Keratinocyte (primary cell): ENCODE measurements at places on chromosomes 1 and 21.
A peak's percentile ranks its signal among the peaks of the same experiment; 100 is the strongest.

GRCh38 chr1:28494737-28495136 lies 11.1 kb upstream of the RCC1 start:
- H3K4me1 ChIP-seq: no peaks in the 10 kb centered on the region
- no peak for DNase-seq
- H3K36me3 ChIP-seq: peaks cover 18% of the 10 kb centered on the region
- H3K27me3 ChIP-seq: no peaks in the 10 kb centered on the region

- no peaks in the 10 kb centered on the region for H3K36me3 ChIP-seq
- no peak overlapping the region for H3K27ac ChIP-seq
These were observed 16.0 kb upstream of the ZBTB8B start for GRCh38 chr1:32448773-32449456.

DNA sequence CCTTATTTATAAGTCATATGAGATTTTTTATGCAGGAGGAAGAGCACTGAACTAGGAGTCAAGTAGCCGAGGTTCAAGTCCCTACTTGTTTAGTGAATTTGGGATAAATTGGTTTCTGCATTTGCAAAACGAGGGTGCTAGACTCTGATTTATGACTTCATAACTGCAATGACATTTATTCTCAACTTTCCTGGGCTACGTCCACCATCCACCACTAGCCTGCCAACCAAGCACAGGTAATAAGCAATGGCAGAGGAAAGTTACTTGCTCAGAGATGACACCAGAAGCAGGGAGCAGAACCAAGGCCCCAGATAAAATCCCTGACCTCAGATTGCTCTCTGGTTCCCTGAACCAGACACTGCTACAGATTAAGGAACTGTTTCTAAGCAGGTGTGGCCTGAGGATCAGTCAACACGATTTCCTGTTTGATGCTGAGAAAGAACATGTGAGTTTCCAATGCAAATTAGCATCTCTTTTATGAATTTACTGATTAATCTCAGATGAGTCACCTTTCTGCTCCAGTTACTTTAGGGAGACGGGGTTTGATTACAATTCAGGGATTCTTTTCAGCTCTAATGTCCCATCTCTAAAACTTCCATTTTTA lies 52.7 kb downstream of the PLPP3 start:
- H3K36me3 ChIP-seq: no peaks in the 10 kb centered on the region
- DNase-seq: no peak
- H3K27me3 ChIP-seq: no peaks in the 10 kb centered on the region
- H3K27ac ChIP-seq: no peak overlapping the region
- no peak overlapping the region for H3K4me3 ChIP-seq

- no peak overlapping the region for H3K4me3 ChIP-seq
- no peaks in the 10 kb centered on the region for H3K27me3 ChIP-seq
- no peak overlapping the region for H3K27ac ChIP-seq
- DNase-seq: no peak
These were observed 18.3 kb upstream of the EFHD2 start for GRCh38 chr1:15391366-15391765.

- no peaks in the 10 kb centered on the region for H3K27me3 ChIP-seq
- peaks cover 56% of the 10 kb centered on the region for H3K4me1 ChIP-seq
- H3K36me3 ChIP-seq: no peaks in the 10 kb centered on the region
- no peak for DNase-seq
- peak overlapping the region; percentile 24 for H3K27ac ChIP-seq
- H3K4me3 ChIP-seq: no peak overlapping the region
These were observed 64.2 kb upstream of the SMYD2 start for GRCh38 chr1:214216779-214217178.

GRCh38 chr1:65467536-65467935 lies 47.1 kb downstream of the LEPR start:
- H3K36me3 ChIP-seq: no peaks in the 10 kb centered on the region
- H3K27me3 ChIP-seq: no peaks in the 10 kb centered on the region
- no peak overlapping the region for H3K27ac ChIP-seq
- H3K4me3 ChIP-seq: no peak overlapping the region
- DNase-seq: no peak

DNA sequence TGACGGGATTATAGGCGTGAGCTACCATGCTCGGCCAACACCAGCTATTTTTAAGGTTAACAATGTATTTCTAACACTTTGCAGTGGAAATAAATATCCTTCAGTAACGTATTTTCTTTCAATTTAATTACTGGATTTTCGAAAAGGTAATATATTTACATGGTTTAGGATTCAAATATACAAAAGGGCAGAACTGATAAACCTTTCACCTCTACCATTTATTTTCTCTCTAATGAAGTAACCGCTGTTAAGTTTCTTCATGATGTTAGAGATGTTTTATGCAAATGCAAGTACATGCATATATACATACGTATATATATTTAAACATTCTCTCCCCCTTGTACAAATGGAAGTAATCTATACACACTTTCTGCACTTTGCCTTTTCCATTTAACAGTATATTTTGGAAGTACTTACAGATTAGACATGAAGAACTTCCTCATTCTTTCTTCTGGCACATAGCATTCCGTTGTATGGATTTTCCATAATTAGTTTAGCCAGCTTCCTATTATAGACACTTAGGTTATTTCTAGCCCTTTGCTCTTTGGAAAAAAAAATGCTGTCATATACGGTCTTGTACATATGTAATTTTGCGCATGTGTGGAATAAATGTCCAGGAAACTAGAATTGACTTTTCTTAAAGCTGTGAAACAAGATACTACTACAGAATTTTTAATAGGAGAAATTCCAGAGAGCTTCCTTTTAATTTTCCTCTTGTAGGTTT lies 14.9 kb upstream of the HJV start:
- no peaks in the 10 kb centered on the region for H3K27me3 ChIP-seq
- H3K4me3 ChIP-seq: peak overlapping the region; percentile 32
- peak overlapping the region; percentile 6 for H3K27ac ChIP-seq
- no peak for DNase-seq

DNA sequence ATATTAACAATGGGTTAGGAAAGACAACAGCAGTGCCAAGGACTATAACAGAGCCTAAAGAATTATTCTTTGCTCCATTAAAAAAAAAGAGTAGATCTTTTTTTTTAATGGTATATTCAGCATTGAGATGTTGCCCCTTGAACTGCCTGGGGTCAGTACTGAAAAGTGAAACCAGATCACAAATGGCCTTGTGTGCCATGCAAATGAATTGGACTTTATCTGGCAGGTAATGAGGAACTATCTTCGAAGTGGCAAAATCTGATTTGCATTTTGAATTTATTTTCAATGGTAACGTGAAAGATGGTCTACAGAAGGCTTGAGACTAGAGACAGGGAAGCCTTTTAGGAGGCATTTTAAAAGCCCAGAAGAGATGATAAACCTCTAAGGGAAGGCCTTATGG lies 21.4 kb upstream of the PKN2 start:
- no peaks in the 10 kb centered on the region for H3K27me3 ChIP-seq
- H3K4me1 ChIP-seq: peaks cover 6% of the 10 kb centered on the region
- no peak overlapping the region for H3K4me3 ChIP-seq
- no peak for DNase-seq
- H3K36me3 ChIP-seq: no peaks in the 10 kb centered on the region

DNA sequence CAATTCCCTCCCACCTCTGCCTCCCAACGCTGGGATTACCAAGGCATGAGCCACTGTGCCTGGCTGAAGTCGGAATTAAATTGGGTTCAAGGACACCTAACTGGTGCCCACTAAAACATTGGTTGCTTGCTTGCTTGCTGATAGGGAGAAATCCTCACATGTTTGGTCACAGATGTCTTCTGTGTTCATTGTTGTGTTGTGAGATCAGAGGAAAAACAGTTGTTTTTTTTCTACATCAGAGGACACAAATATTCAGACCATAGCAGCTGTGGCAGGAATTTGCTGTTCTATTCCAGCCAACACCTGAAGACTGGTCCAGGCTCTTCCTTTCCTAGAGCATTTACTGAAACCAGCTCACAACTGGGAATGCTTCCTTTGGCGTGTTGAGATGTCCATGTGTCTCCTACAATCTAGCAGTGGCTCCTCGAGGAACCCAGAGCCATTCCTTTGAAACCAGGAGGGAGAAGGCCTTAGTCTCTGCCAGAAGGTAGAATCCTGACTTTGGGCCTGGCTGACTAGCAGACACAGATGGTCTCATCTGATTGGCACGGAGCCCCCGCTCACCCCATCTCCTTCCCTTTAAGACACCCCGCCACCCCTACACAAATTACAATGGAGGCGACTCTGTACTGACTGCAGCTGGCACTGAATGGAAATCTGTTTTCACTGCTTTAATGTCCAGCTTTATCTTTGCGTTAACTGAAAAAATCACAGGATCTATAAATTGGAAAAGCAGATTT lies 24.3 kb upstream of the TRIM17 start:
- no peaks in the 10 kb centered on the region for H3K36me3 ChIP-seq
- peaks cover 6% of the 10 kb centered on the region for H3K4me1 ChIP-seq
- H3K27me3 ChIP-seq: peaks cover 48% of the 10 kb centered on the region
- DNase-seq: no peak

- H3K4me3 ChIP-seq: no peak overlapping the region
- DNase-seq: no peak
- no peaks in the 10 kb centered on the region for H3K27me3 ChIP-seq
- H3K4me1 ChIP-seq: peaks cover 9% of the 10 kb centered on the region
- H3K27ac ChIP-seq: no peak overlapping the region
These were observed 14.5 kb downstream of the PDZK1IP1 start for GRCh38 chr1:47175227-47175934.

DNA sequence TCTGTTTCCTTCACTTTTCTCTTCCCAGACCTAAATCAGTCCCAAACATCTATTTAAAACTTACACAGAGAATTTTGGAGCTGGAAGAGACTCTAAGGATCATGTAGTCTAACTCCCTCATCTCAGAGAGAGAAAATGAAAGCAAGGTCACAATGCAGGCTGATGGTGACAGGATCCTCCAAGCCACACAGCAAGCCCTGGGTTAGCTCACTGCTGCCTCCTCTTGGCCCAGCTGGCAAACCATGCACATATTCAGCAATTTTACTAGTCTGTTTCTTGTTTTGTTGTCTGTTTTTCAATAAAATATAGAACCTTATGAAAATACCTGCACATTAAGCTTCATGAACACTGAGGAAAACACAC lies 27.7 kb upstream of the LY9 start:
- DNase-seq: no peak
- H3K4me3 ChIP-seq: peak overlapping the region; percentile 27
- no peaks in the 10 kb centered on the region for H3K36me3 ChIP-seq
- peak overlapping the region; percentile 68 for H3K27ac ChIP-seq

DNA sequence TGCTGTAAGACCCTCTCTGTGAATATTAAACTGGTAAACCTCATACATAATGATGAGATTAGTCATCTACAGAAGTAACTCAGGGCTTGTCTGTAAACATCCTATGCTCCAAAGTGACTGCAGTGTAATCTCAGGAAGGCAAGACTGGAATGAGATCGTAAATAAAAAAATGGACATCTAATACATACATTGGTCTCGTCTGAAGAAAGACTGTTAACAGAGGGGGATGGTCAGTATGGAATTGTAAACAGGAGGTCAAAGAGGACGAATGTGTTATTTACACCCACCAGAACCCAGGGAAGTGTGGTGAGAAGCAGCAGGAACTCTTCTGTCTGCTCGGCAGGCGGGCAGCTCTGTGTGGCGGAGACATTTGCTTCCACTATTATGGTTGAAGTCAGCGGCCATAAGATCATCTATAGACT lies 51.4 kb downstream of the DISC1 start:
- no peak for DNase-seq
- H3K27me3 ChIP-seq: no peaks in the 10 kb centered on the region
- no peaks in the 10 kb centered on the region for H3K4me1 ChIP-seq
- H3K4me3 ChIP-seq: no peak overlapping the region

DNA sequence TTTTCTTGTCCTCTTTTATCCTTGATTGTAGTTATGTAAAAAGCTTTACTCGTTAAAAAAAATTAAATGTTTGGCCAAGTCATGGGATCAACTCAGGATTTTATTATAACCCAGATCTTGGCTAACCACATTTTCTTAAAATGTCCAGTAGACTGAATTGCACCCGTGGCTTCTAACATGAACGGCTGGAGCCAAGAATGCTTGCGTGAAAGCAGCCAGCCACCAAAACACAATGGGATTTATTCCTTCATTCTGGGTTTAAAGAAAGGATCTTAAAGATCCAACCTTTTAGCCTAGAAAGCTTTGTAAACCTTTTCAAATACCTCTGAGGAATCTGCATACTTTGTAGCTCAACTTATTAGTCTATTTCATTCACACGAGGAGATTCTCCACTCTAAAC lies 404.4 kb downstream of the USP25 start:
- no peak overlapping the region for H3K27ac ChIP-seq
- H3K27me3 ChIP-seq: no peaks in the 10 kb centered on the region
- no peak overlapping the region for H3K4me3 ChIP-seq
- H3K36me3 ChIP-seq: no peaks in the 10 kb centered on the region
- no peaks in the 10 kb centered on the region for H3K4me1 ChIP-seq

GRCh38 chr1:209238356-209238755 lies 345.2 kb upstream of the CAMK1G start:
- H3K27ac ChIP-seq: no peak overlapping the region
- peaks cover 2% of the 10 kb centered on the region for H3K27me3 ChIP-seq
- H3K4me1 ChIP-seq: no peaks in the 10 kb centered on the region
- no peak overlapping the region for H3K4me3 ChIP-seq

DNA sequence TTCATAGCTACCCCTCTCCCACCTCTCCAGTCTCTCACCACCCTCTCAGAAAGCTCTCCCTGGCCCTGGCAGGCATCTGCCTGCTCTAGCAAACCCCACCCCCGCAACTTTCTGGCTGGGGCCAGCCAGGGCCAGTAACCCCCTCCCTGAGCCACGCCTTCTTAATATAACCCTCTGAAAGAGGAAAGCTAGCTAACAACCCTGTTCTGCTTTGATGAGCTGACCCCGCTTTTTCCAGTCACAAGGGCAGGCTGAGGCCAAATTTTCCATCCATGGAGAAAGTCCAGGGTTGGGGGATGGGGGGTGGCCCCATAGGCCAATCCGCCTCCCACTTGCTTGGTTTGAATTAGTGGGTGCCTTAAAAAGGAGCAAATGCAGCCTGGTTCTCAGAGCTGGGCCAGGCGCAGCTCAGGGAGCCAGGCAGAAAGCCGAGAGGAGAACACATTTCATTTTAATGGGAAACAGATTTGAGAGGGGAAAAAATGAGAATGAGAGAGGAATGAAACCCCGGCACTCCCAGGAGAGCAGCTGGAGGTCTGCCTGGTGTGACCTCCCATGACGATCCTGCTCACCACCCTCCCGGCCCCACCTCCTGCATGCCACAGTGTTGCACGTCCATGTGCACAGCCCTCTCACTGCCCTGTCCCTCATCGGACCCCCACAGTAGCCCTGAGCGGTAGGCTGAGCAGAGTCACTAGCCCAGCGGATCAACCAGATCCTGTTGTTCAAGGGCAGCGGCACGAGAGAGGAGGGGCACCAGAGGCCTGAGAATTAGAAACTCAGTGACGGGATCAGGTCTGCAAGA lies 62.3 kb downstream of the OPTC start:
- H3K36me3 ChIP-seq: no peaks in the 10 kb centered on the region
- H3K27ac ChIP-seq: no peak overlapping the region
- no peaks in the 10 kb centered on the region for H3K27me3 ChIP-seq
- H3K4me3 ChIP-seq: no peak overlapping the region

- no peak overlapping the region for H3K27ac ChIP-seq
- no peak overlapping the region for H3K4me3 ChIP-seq
- peaks cover 48% of the 10 kb centered on the region for H3K4me1 ChIP-seq
- no peaks in the 10 kb centered on the region for H3K27me3 ChIP-seq
These were observed 164.3 kb downstream of the DHRS3 start for GRCh38 chr1:12453400-12454343.

- peaks cover 19% of the 10 kb centered on the region for H3K36me3 ChIP-seq
- H3K27me3 ChIP-seq: no peaks in the 10 kb centered on the region
- no peak for DNase-seq
- H3K4me1 ChIP-seq: peaks cover 54% of the 10 kb centered on the region
These were observed 1.0 kb downstream of the NCDN start for GRCh38 chr1:35558374-35559316.
